ENCODE measurements at places on chromosomes 16 and 17.

- DNase-seq: peak; percentile 100
These were observed at the start of gene PRR11 for GRCh38 chr17:59155439-59156177. Gene PRR11, plus strand, starts transcription at chr17:59155746. Its CDS starts 14,007 bp downstream, at chr17:59169753.

GRCh38 chr17:20200016-20200795 is 191.0 kb downstream of the SPECC1 start:
- DNase-seq: no peak

DNA sequence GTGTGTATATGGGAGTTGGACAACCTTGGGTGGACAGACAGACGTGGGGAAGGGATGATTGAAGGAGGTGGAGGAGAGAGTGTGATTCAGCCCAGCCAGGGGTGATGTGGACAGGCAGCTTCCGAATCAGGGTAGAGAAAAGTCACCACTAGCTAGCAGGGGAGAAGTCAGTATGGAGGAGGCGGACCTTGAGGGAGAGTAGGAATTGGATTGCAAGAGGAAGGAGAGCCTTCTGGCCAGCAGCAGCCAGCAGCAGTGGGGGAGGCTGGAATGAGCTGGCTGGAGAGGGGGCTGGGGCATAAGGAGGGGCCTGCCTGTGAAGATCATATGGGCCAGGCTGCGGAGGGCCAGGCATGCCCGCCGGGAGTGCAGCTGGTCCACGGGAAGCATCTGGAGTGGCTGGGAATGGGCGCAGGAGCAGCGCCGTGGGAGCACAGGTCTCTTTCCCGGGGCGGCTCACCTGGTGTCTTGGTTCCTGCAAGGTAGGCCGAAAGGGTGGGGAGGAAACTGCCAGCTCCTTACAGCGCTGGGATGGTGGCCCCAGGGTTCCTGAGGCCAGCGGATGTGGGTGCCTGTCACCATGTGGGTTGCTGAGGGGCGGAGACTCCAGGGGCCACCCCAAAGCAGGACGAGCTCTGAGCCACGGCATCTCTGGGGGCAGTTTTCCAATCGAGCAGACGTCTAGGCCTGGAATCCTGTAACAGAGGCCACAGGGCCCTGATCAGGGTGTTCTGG is 235.3 kb downstream of the SEC14L1 start:
- peak; percentile 62 for DNase-seq

GRCh38 chr17:30249460-30249859 is 14.0 kb upstream of the SLC6A4 start:
- no peak for DNase-seq

GRCh38 chr17:7944326-7944725 is 12.3 kb downstream of the CNTROB start:
- DNase-seq: no peak

DNA sequence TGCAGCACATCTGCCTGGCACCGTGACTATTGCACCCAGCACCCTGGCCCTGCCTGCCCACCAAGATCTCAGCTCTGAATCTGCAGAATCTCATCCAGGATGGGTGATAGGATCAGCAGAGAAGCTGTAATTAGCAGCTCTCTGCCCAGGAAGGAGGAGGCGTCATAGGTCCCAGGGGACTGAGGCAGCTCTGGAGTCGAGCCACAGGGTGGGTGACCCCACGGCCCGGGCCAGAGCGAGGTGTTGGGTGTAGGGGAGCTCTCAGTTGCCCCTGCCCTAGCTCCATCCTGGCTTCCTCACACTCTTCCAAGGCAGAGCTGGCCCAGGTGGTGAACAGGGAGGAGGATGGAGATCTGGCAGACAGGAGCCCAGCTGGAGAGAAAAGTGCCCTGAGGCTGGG is 18.2 kb upstream of the FAM83G start:
- no peak for DNase-seq

DNA sequence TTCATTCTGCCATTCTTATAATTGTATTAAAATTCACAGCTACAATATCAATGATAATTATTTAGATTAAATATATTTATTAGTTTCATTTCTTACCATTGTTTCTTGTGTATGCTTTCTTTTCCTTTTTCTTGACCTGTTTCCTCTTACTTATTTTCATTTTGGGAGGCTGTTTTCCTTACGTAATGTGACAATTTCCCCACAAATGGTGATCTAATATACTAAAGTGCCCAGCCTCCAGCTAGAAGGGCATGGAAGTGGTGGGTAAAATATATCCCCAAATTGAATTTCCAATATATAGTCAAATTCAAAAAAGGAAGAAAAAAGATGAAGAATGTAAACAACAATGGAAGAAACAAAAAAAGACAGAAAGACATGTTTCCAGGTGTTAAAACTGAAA is 1.5 kb upstream of the ABCA6 start:
- no peak for DNase-seq

DNA sequence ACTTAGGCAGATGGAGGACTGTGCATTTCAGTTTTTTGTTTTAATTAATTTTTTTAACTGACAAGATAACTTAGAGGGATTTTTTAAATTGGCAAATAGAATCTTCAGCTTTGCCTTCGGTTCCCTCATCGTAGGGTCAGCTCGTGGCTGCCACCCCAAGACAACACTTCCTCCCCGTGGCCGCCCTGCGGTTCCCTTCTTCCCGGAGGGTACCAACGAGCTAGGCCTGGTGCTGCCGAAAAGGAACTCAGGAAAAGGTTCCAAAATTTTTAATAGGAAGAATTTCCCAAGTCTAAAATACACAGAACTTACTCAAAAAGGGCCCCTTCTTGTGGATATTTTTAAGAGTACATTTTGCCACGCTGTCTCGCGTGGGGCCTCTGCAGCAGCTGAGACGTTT is 210.4 kb upstream of the CHMP6 start:
- DNase-seq: no peak

DNA sequence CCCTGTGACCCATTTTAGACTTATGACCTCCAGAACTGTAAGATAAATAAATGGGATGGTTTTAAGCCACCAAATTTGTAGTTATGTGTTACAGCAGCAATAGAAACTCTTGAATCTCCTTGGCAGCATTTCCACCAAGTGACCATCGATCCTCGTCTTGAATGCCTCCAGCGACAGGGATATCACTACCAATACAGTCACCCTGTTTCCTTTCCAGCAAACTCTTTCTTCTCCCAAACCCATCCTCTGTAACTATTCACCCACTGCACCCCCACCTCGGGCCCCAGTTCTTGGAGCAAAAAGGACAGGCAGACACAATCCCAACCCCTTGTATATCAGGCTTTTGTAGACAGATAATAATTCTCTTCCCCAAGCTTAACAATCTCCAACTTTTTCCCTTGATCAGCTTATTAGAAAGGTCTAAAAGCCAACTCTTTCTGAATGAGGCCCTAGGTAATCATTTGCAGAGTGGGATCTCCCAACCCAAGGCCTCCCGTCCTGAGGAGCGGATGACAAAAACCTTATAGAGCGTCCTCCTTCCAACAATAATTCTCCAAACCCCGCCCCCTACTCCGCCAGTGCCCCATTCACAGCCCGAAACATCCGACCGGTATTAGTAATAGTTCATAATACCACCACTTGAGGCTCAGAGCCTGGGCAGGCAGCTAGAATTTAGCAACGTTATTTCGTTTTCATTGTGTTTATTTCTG is 14.7 kb upstream of the PLLP start:
- DNase-seq: no peak

DNA sequence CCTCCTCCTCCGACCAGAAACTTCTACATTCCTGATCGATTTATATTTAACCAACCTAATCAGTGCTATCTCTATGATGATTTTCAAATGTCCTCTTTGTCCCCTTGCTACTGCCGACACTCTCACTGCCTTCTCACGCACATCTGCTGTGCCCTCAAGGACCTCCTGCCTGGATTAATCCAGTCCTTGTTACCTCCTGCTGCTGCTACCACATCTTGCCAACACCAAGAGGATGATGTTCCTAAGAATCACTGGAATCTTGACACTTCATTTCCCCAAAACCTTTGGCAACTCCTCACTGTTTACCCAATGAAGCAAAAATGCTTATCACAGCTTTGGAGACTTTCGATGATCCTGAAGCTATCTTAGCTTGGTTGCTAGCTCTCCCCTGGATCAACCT is 287.3 kb upstream of the AXIN2 start:
- DNase-seq: no peak

DNA sequence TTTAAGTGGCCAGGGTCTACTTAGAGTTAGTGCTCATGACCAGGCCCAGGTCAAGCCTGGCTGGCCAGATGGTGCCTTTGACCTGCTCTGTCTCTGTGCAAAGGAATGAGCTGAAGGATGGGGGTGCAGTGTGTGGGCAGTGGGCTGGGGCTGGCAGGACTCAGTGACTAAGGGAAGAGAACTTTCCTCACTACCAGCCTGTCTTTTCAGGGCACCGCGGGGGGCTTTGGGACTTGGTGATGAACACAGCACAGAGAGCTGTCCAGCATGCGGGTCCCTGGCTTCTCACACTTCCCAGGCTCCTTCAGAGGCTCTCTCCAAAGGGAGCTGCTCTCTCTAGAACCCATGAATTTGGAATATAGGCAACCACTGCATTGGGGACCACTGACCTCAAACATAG is 43.0 kb upstream of the STH start:
- DNase-seq: no peak

- DNase-seq: no peak
These were observed 5.0 kb upstream of the TIMP2 start for GRCh38 chr17:78929908-78930775.

- no peak for DNase-seq
These were observed 130.6 kb upstream of the TOX3 start for GRCh38 chr16:52677501-52677900.

- no peak for DNase-seq
These were observed 32.6 kb downstream of the CCDC57 start for GRCh38 chr17:82179946-82180475.

GRCh38 chr17:48011405-48012150 is 26.0 kb downstream of the COPZ2 start:
- no peak for DNase-seq

DNA sequence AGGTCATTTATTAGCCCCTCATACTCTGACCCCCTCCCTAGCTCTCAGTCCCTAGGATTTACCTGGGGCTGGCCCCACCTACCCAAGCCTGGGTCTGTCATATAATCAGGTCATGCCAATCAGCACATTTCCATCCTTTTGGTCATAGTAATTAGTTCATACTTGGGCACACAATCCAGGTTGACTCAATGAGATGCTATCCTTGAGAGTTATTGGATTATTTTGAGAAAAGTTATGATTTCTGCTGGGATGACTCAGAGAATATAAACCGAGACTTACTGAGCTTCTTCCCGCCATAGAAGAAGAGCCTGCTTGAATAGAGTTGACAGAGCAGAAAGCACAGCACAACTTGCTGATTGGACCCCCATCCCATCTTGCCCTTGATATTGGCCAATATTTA is 331.5 kb downstream of the CBLN1 start:
- DNase-seq: no peak

- no peak for DNase-seq
These were observed 31.0 kb downstream of the MMP15 start for GRCh38 chr16:58056580-58056979.

GRCh38 chr16:1917056-1917664 is 1.1 kb downstream of the HS3ST6 start:
- no peak for DNase-seq

DNA sequence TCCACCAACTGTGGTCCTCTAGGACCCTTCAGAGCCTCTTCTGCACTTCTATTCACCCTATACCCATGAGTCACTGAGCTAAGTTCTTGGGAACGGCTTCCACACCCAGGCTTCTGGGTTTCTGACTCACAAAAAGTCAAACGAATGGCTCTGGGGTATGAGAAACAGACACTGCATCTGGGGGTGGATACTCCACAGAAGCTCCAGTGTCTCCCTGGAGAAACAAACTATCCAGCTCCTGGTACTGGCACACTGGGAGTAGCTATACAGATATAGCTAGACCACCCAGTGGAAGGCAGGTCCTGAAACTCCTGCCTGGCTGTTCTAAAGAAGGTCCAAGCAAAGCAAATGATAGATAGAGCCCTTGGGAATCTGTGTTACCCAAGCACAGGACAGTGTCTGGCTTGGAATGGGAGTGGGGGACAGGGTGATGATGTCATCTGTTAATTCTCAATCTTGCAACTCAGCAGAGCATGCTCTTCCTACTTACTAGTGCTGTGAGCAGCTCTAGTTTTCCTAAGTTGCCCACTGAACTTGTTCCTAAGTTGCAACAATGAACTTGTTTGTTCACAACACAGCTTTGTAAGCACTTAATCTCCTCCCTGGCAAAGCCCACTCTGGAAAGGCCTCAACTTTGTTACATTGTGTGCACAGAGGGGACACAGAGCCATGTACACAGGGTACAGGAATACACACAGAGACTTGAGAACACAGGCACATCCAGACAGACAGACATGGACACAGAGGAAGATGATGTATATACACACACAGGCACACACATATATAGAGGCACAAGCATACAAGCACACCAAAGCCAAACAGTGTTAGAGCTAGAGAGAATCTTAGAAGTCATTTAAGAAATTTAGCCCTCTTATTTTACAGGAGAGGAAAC is 6.7 kb downstream of the MMP28 start:
- DNase-seq: peak; percentile 89

- no peak for DNase-seq
These were observed 669.3 kb downstream of the WWOX start for GRCh38 chr16:78768718-78769117.

DNA sequence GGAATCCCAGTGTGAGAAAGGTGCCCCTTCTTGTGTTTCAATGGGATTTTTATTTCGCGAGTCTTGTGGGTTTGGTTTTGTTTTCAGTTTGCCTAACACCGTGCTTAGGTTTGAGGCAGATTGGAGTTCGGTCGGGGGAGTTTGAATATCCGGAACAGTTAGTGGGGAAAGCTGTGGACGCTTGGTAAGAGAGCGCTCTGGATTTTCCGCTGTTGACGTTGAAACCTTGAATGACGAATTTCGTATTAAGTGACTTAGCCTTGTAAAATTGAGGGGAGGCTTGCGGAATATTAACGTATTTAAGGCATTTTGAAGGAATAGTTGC is 567 bp downstream of the UBB start:
- DNase-seq: peak; percentile 42

DNA sequence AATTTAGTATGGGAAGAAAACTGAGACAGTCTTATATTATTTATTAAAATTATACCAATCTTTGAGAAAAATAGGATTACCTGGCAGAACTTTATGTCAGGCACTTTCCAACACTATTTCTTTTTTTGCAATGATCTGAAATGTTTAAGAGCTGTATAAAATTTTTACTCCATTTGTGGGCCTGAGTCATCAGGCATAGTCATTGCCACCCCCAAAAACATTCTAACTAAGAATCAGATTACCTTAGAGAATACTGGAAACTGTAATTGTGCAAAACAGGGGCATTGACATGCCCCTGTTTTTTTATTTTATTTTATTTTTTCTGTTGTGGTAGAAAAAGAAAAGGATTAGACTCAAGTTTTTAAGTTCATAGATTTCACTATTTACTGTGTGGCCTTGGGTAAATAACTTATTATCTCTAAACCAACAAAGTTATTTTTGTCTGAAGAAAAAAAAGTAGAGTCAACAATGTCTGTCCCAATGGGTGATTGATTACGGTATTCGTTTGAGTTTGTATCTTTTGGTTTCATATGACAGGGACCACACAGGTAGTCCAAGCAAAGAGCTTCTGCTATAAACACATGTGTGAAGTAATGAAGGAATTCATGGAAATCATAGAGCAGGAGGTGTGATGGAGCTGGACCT is 24.6 kb downstream of the VAT1L start:
- DNase-seq: peak; percentile 41

Measured in astrocyte of the spinal cord (primary cell).